Psoas muscle (tissue), 8 donors: ENCODE measurements at places on chromosomes 1 and 21. TPM values are rescaled to one million over a fixed set of nuclear protein-coding genes. Genes with fewer than 3 reads are reported as not detected.

The NPHP4 gene
- total RNA-seq, result 1.8 TPM

The SYTL1 gene
- total RNA-seq, result 0.83 TPM

The CLEC20A gene
- total RNA-seq, result not detected

The GUCA2B gene
- total RNA-seq, result not detected

The CD1C gene
- total RNA-seq, result 0.47 TPM
